Endodermal cell (in vitro differentiated cells): ENCODE measurements at places on chromosomes 7 and 10.

GRCh38 chr10:37680243-37680683 lies 177.1 kb downstream of the ZNF248 start:
- no peak for DNase-seq

DNA sequence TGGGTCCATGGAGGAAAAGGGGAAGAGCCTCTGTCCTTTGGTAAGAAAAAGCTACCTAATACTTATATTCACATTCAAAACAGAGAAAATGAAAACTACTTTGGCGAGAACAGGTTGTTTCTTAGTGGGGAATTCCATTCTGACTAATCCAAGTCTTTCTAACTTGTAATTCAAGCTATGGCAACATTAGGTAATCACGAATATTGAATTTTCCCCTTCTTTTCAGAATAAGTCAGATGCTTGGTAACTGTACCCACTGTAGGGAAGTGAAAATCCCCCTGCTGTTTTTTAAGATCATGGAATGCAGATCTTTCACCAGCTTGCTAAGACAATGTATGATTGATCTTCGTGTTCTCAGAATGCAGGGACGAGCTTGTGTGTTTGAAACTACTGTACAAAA lies 384.4 kb downstream of the TCERG1L start:
- DNase-seq = peak; percentile 7

DNA sequence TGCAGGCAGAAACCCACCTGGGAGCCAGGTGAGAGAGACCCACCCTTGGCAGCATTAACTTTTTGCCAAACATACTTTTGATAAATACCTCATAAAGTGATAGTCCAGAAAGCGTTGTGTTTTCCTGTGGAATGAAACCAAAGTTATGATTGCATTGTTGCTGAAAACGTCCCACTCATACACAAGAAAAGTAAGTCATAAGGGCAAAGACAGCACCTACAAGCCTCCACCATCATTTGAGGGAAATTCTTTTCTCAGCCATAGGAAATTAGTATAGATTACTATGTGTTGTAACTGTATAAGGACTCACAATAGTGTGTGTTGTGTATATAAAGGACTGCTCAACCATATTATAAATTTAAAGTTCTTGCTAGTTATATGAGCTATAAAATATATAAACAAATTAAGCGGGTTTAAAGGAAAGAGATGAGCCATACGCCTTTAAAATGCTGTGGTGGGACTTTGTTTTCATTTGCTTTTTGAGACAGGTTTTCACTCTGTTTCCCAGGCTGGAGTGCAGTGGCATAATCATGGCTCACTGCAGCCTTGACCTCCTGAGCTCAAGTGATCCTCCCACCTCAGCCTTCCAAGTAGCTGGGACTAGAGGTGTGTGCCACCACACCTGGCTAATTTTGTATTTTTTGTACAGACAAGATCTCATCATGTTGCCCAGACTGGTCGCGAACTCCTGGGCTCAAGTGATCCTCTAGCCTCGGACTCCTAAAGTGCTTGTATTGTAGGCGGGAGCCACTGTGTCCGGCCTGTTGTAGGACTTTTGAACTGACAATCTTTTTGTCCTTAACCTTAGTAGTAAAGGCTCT lies 160.8 kb downstream of the PKD1L1 start:
- DNase-seq = no peak

- peak; percentile 65 for DNase-seq
Observed at GRCh38 chr7:111855842-111856227, 293.5 kb upstream of the IMMP2L start.

DNA sequence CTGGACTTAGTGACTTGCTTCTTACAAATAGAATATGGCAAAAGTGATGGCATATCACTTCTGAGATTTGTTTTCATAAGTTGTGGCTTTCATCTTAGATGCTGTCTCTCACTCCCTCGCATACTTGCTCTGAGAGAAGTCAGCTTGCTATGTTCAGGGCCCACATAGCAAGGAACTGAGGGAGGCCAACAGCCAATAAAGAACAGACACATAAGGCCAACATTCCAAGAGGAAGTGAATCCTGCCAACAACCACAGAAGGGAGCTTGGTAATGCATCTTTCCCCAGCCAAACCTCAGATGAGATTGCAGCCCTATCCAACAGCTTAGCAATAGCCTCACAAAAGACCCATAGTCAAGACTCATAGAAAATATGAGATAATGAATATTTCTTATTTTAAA lies 39.2 kb upstream of the DMTF1 start:
- no peak for DNase-seq

DNA sequence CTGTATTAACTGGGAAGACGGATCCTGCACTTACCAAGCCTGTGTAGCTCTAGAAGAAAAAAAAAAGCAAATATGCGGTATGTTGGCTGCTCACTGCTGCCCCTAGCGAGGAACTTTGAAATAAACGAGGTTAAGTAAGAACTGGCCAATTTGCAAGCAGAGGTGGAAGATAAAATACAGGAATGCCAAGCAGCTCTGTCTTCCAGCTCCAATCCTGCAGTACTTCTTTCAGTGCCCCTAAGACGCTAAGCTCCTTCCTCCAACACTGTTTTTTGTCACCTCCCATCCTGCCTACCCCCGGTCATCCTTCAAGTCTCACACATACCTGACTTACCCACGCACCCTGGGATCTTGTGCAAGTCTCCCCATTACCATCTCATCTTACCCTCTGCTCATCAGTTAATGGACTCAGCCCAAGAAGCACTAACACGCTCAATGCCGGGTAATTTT lies 809 bp downstream of the C10orf143 start:
- DNase-seq = peak; percentile 91

DNA sequence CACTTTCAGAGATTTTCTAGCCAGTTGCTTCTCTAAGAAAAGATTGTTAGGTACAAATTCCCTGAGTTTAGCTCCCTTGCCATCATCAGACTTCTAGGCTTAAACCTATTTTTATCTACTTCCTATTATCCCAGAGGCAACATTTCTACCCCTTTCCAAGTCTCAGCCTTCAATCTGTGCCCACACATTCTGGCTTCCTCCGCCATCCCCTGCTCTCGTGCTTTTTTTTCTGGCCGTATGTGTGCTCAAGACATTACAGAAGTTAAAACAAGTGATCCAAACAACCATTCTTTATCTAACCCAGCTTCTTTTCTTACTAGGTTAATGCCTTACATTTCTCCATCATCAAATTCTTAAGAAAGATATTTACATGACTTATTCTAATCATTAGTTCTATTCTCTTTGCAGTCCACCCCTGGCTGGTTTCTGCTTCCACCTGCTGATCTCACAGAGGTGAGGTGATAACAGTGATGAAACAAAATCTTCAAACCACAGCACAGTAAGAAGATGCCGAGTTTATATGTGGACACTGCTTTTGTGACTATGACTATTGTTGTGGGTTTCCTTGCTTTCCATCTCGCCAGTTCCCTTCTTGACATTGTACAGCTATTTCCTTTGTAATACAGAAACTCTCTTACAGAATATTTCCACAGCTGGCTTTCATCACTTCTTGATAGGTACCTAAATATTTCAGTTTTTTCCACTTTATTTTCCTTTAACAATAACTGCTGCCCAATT lies 18.3 kb upstream of the CDK6 start:
- no peak for DNase-seq

- DNase-seq = no peak
Observed at GRCh38 chr10:13743101-13743693, 156.4 kb downstream of the PRPF18 start.

- DNase-seq = peak; percentile 80
Observed at GRCh38 chr7:26686448-26686981, 177.9 kb downstream of the SKAP2 start.

DNA sequence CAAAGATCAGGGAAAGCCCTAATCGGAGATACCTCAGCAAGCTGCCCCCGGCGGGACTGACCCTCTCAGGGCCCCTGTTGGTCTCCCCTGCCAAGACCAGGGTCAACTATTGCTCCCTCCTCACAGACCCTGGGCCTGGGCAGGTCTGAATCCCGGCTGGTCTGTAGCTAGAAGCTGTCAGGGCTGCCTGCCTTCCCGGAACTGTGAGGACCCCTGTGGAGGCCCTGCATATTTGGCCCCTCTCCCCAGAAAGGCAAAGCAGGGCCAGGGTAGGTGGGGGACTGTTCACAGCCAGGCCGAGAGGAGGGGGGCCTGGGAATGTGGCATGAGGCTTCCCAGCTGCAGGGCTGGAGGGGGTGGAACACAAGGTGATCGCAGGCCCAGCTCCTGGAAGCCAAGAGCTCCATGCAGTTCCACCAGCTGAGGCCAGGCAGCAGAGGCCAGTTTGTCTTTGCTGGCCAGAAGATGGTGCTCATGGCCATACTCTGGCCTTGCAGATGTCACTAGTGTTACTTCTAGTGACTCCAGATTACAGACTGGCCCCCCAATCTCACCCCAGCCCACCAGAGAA lies 24.1 kb downstream of the TBATA start:
- peak; percentile 89 for DNase-seq

GRCh38 chr10:95048206-95048605 lies 21.1 kb downstream of the CYP2C8 start:
- no peak for DNase-seq

DNA sequence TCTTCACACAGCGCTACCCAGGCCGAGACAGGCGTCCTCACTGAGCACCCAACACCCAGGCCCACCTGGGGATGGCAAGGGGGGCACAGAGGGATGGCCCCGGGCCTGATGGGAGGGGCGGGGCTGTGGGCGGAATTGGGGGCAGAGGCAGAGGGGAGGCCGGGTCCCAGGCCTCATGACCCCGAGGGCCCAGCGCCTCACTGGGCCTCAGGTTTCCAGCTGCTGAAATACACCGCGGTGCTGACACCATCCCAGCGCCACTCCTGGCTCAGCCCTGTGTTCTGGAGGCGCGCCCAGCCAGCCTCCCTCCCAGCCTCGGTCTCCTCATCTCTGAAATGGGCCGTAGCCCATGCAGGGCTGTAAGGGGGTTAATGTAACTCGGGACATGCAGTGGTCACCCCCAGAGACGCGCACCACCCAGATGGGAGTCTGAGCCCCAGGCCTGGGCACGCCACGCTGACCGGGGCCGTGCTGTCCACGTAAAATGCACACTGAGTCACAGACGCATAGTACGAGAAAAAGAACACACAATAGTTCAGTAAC lies 82.3 kb downstream of the UNCX start:
- DNase-seq = no peak

DNA sequence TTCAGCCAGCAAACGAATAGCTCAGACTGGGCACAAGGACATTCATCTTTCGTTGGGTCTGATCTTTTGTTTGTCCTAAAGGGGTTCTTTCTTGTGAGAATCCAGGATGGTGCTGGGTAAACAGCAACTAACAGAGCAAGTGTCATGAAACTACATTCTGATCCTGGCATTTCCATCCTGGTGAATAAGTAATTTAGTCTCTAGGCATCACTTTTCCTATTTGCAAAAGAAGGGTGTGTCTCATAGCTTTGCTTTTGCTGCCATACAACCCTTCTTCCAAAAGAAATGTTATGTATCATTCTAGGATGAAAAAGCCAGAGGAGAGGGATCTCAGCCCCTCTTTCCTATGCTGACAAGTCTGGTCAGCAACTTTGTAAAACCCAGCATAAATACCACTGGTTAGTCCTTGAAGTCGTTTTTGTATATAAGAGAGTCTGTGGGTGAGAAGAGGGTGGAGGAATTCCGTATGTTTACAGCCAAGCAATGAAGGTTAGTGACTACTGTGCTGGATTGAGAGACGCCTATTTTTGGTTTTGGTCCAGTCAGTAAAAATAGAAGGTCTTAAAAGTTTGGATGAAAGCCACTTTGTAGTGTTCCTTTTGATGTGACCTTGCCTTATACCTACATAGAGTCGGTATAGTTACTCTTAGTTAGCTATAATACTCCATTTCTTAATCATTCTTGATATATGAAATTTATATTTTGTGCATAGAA lies 88.4 kb upstream of the SLC25A13 start:
- no peak for DNase-seq

DNA sequence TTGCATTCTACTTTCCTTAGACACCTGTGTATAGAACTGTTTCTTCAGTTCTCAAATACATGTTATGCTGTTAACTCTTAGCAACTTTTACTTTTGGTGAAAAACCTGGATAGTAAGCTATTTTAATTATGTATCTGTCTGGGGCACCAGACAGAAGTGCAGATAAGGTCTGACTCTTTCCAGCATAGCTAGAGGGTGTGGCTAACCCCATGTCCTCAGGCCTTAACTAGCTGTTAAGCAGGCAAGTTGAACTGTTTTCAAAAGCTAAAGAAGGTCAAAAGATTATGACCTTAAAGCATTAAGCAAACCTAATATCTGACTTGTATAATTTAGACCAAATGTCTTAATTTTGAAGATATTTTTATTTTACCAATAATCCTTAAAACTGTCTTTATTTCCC lies 45.1 kb upstream of the INHBA start:
- DNase-seq = no peak

- no peak for DNase-seq
Observed at GRCh38 chr10:80501381-80501912, 36.3 kb upstream of the SH2D4B start.

- DNase-seq = no peak
Observed at GRCh38 chr7:21221130-21221529, 206.8 kb upstream of the SP4 start.

DNA sequence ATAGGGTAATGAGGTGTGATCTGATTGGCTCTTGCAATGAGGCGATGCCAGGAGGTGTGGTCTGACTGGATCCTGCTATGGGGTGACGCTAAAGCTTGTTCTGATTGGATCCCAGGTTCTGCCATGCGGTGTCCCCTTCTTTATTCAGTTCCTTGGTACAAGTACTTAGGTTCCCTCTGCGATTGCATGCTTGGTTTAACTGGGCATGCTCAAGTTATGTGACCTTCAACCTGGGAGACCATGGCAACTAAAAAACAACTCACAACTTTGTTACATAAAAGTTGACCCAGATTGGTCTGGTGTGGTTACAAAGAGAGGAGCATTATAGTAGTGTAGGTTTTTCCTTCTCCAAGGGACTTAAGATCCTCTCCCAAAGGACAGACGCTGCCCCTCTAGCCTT lies 49.5 kb upstream of the DNAJC1 start:
- DNase-seq = no peak

GRCh38 chr10:110081911-110082310 lies 74.1 kb downstream of the ADD3 start:
- peak; percentile 70 for DNase-seq

DNA sequence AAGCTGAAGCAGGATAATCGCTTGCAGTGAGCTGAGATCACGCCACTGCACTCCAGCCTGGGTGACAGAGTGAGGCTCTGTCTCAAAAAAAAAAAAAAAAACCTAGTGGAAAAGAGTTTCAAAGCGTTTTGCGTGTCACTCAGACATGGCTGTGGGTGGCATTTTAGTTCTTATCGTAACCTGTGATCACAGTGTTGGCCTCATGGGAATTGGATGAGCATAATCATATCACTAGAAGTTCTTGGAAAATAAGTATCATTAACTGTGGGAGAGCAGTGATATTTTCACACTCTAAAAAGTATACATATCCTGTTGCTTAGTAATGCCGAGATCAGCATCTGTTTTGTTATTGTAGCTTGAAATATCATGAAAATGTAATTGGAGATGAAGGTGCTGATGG lies 92.6 kb downstream of the CREM start:
- no peak for DNase-seq

DNA sequence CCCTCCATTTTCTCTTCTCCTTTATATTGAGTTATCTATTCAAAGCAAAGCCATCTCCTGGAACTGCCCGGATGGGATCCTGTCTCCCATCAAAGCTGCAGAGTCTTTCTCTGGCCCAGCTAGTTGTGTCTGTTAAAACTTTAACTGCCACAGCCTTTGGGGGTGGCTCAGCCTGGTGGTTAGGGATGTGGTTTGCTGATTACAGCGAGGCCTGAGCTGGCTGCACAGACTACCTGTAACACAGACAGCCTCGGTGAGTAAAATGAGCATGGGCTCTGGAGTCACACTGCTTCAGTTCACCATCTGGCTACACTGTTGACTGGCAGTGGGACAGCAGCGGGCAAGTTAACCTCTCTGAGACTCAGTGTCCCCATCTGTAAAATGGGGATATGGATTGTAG lies 18.4 kb upstream of the HABP2 start:
- DNase-seq = peak; percentile 21
